COR-L47 (cell line): ENCODE measurements at places on chromosomes 4 and X.

DNA sequence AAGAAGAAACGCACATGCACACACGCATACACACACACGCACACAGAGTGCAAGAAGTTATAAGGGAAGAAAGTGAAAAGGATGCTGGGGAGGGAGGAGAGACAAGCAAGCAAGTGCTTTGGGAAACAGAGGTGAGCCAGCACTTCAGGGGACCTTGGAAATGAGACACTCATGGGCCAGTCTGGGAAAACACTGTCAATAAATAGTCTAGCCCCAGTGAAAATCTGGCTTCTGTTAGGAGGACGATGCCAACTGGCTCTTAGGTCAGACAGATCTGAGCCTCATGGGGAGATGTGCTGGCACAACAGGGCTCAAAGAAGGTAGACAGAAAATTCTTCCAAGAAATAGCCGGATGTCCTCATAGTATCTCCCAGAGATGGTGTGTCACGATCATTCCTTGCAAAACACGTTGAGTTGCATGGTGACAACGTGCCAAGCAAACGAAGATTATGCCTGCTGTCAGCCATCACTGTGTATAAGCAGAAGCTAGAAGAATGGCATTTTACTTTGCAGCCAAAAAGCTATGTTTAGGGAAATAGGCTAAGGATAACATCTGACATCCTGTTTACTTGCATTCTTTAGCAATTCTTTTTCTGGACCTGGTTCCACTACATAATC lies 557 bp upstream of the ARHGEF6 start:
- no peak for DNase-seq

DNA sequence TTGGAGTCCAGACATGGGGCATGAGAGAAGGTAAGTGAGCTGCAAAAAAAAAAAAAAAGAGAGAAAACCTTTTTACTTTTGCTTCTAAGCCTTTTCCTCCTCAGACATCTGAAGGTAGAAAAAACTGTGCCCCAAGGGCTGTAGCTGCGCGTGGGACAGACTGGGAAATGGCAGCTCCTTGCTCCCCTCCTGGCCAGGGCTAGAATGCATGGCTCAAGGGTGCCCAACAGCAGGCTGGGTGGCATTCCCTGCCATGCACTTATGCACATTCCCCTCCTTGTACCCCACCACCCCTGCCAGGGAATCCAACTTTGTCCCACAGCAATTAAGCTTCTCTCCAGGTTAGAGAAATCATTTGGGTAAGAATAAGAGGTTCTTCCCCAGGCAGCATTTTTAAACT lies 421.2 kb downstream of the TRAM1L1 start:
- no peak for DNase-seq

DNA sequence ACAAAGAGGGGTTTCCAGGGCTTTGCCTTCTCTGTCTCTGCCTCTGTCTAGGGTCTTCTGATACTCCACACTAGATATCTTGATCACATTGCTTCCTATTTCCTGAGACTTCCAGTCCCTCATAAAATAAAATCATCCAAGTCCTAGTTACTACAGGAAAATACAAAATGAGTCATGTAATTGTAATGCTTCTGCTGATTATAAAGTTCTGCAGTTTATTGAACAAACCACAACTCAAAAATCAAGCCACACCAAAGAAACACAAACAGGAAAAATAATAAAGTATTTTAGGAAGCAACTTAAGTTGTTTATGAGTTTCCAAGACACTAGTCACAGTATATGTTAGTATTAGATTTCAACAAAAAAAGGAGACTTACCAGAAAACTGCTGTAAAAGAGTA lies 695.1 kb upstream of the GALNTL6 start:
- no peak for DNase-seq

GRCh38 chrX:38489341-38489740 lies 72.0 kb upstream of the TSPAN7 start:
- DNase-seq = no peak

DNA sequence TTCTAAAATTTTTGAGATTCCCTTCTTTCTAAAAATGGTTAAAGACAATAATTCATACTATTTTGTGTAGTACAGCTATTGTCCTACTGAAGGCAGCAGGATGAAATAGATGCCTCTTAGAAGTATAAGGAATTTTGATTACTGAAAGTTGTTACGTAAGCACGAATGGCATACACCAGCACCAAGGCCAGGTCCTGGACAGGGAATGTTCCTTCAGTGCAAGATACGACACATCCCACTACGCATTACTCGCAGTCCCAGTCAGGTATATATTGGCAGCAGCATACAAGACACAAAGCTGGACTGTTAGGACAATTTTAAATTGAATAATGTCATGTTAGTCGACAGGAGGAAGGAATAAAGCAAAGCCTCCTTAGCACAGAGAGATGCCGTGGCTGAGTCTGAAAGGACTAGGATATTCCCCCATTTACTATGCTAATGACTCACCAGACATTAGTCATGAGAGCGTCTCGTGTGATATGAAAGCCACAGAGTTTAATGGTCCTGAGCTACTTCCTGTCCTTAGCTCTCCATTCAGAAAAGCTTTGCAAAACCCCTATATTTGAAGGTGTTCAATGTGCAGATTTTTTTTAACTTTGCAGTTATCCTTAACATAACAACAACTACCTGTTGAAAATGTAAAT lies 504.3 kb downstream of the FAM133A start:
- DNase-seq = no peak

- DNase-seq = no peak
These were observed 2.2 kb upstream of the SMIM43 start for GRCh38 chr4:121767166-121767565.

DNA sequence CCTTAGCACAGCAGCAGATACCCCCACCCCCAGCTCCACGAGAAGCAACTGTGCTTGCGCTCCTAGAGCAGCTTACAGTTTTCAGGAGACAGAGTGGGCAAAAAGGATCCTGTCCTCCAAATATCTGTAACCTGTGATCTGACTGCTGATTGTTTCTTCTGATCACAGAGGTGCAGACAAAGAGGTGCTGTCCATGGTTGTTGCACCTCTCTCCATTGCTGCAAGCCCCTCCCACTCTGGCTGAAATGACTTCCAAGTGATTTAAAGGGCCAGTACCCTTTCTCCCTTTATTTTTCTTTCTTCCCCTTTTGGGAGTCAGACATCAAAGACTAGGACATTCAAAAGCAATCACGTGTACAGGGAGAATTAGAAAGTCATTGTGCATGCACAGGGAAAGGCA lies 205.3 kb upstream of the GEMIN8 start:
- DNase-seq = no peak

DNA sequence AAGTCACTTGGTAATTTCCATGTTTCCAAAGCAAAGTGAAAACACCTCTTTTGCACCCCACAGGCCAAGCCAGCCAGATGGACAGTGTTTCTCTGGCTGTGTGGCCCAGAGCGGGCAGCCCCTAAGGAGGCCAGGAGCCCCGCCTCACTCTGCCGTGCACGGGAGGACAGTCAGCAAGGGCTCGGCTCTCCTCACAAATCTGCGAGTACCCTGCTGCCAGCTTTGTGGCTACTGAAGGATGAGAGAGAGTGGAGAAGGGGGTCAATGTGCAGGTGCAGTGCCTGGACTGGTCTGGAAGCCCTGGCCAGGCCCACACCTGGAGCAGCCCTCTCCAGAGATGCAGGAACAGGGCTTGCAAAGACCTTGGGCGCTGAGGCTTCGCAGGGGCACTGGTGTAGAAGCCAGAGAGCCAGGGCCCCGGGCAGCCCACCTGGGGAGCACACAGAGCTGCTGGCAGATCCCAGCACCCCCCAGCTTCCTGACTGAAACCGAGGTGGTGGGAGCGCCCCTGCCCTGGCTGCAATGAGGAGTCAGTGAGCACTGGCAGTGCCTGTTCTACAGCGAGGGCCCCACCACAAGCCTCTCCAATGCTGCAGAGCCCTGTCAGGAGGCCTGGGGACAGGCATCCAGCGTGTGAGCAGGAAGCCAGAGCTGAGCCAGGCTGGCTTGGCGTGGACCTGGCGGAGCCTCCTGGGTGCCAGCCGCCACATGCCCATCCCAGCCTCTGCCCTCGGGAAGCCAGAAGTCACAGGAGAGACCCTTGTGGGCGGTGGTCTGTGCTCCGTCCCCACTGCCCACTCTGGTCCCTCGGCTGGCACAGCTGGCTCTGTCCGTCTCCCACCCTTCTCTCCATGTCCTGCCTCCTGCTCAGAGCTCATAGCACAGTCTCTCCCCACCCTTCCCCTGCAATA lies 3.9 kb downstream of the SPON2 start:
- DNase-seq = no peak

GRCh38 chrX:80412042-80412441 lies 8.2 kb upstream of the TENT5D start:
- no peak for DNase-seq

- DNase-seq = no peak
These were observed 125.8 kb upstream of the RXFP1 start for GRCh38 chr4:158395889-158396288.

GRCh38 chr4:151304755-151305154 lies 20.6 kb downstream of the SH3D19 start:
- DNase-seq = no peak

DNA sequence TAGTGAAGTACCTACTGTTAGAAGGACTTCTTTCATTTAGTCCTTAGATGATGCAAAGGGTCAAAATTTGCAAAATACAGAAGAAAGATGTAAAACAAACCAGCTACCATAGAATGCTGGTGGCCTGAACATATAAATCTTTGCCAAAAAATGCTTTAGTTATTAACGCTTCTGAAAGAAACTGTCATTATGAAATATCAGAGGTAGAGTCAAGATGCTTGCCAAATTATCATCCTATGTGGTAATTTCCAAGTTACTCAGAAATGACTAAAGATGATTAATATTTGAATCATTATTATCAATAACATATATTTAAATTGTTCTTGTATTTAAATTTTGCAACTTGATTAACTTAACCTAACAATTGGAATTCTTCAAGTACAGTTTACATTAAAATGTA lies 588.4 kb upstream of the FAM241A start:
- no peak for DNase-seq

DNA sequence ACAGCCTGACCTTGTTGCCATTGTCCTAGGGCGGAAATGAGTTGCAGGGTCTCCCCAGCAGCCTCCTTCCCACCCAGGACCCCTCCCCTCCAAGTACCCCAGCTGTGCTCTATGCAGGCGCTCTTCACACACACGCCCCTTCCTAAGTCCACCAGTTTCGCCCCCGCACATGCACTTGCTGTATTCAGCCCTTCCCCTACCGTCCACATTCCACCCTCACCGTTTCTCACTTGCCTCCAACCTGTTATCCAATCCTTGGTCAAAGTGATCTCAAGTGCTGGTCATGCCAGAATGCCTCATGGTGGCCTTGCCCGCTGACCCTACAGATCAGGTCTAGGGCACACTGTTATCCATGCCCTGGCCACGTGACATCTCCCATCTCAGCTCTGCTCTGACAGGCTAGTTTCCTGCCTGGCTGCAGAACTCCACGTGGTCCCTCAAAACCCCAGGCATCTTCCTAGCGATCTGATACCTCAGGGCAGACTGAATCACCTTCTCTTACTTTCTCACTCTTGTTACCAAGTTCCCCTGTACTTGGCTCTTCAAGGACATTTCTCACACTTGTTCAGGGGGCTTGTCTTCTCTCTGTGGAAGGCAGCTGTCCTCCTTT lies 39.7 kb downstream of the NSG1 start:
- DNase-seq = no peak

DNA sequence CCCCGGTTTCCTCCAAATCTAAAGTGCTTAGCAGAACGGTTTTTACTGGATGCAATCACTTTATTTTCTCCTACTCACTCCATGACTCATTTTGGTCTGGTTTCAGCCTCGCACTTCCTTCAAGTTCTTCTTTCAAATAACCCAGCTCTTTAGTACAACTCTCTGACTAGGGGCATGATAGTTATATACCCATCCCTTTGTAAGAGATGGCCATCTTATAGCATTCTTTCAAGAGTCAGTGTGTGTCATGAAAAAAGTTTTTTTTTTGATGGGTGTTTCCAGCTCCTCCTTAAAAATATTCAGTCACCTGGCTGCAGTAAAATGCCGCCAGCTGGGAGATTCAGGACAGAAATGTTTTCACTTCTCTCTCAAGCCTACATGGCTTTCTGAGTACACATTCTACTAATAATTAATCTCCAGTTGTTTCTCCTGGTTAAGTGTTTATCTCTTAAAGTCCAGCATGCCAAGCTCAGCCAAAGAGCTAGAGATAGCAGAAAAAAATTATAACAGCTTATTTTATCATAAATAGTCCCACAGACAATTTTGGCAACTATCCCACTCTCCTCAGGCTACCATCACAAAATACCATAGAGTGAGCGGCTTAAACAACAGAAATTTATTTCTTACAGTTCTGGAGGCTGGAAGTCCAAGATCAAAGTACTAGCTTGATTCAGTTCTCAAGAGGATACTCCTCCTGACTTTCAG lies 139.3 kb downstream of the GASK1B start:
- no peak for DNase-seq

GRCh38 chrX:115067812-115068211 lies 50.4 kb upstream of the IL13RA2 start:
- DNase-seq = no peak

GRCh38 chr4:54278216-54278615 lies 49.1 kb downstream of the PDGFRA start:
- no peak for DNase-seq

- DNase-seq = no peak
These were observed 89.3 kb upstream of the NEIL3 start for GRCh38 chr4:177220376-177220775.

GRCh38 chr4:74117024-74117534 lies 18.1 kb upstream of the CXCL2 start:
- DNase-seq = no peak

- no peak for DNase-seq
These were observed 8.9 kb downstream of the ANXA3 start for GRCh38 chr4:78560296-78560963.

DNA sequence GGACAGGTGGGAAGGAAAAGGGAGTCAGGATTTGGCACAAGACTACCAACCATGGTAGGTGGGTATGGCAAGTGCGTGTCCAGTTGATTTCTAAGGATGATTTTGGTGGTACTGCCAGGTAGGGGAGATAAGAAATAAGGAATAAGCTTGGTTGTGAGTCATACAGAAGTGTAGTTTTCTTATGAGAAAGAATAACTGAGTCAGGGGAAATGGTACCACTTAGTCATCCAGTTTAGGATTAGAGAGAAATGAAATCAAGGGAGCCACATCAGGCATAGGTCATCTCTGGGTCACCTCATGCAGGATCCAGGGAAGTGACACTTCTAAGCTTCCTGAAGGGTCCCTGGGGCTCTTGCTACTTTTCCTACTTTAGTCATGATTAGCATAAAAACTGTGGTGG lies 107.1 kb upstream of the C1GALT1C1 start:
- DNase-seq = no peak

- no peak for DNase-seq
These were observed 4.5 kb upstream of the PDGFC start for GRCh38 chr4:156976147-156976546.

GRCh38 chrX:72346302-72346949 lies 40.7 kb upstream of the CITED1 start:
- DNase-seq = no peak

DNA sequence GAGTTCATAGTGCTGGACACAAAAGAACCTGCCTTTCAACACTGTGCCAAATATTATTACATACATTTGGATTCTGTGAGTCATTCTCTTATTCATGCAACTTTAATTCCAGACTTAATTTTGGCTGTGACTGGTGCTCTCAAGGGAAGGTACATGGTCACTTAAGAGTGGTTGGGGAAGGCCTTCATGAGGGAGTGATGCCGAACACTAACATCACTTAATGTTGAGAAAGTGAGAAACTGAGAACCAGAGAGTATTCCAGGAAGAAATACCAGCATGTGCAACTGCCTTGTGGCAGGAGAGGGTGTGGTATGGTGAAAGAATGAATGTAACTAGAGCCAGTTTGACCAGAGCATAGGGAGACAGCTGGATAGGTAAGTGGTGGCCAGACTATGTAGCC lies 41.5 kb upstream of the FHDC1 start:
- no peak for DNase-seq

- DNase-seq = no peak
These were observed 184.5 kb upstream of the MBNL3 start for GRCh38 chrX:132673331-132673730.
